ENCODE measurements at places on chromosomes 6 and 20. TPM values are rescaled to one million over a fixed set of nuclear protein-coding genes. Genes with fewer than 3 reads are reported as not detected.

- DNase-seq, result no peak
These were observed 514.1 kb downstream of the GRIK2 start for GRCh38 chr6:101907356-101908217.

- DNase-seq, result no peak
These were observed 362.1 kb upstream of the AGPAT4 start for GRCh38 chr6:161635975-161636374.

GRCh38 chr6:21899708-21900107 lies 306.2 kb downstream of the SOX4 start:
- DNase-seq, result no peak

DNA sequence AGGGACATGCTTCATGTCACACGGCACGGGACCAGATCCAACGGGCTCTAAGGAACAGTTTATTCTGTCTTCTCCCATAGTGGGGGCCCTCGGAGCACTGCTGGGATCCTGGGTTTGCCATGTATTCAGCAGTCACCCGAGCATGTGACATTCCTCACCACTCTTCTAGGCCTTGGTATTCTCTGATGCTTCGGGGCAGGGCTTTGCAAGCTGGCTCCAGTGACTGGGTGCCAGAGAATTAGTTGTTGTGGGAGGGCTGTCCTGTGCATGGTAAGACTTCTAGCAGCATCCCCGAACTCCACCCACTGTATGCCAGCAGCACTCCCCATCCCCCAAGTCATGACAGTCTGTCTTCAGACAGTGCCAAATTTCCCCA lies 5.4 kb downstream of the CCN5 start:
- DNase-seq, result no peak

DNA sequence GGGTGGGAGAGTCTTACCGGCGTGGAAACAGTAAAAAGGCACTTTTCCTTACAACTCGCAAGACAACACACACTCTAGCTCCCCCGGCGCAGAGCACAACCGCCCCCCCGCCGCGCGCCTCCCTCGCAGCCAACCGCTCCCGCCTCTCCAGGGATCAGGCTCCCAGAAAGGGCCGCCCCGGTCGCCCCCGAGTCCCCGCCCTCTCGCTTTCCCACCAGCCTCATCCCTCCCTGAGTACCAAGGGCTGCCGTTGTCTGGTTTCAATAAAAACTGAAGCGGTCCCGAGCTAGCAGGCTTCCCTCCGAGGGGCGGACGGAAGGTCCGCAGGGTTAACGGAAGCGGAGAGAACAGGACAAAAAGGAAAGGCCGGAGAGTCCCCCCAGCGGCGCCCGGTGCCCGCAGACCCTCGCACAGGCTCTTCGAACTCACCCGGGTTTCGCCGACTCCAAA lies 804 bp downstream of the ELOVL5 start:
- peak; percentile 56 for DNase-seq

- DNase-seq, result peak; percentile 26
These were observed 3.2 kb downstream of the TNFRSF6B start for GRCh38 chr20:63699466-63700198.

- DNase-seq, result no peak
These were observed 104.3 kb downstream of the AHI1 start for GRCh38 chr6:135393289-135393688.

GRCh38 chr6:113169484-113169883 lies 687.7 kb upstream of the MARCKS start:
- DNase-seq, result no peak

GRCh38 chr6:54125493-54125892 lies 14.2 kb downstream of the MLIP start:
- no peak for DNase-seq

GRCh38 chr20:23244916-23245552 lies 105.6 kb upstream of the NXT1 start:
- DNase-seq, result no peak

DNA sequence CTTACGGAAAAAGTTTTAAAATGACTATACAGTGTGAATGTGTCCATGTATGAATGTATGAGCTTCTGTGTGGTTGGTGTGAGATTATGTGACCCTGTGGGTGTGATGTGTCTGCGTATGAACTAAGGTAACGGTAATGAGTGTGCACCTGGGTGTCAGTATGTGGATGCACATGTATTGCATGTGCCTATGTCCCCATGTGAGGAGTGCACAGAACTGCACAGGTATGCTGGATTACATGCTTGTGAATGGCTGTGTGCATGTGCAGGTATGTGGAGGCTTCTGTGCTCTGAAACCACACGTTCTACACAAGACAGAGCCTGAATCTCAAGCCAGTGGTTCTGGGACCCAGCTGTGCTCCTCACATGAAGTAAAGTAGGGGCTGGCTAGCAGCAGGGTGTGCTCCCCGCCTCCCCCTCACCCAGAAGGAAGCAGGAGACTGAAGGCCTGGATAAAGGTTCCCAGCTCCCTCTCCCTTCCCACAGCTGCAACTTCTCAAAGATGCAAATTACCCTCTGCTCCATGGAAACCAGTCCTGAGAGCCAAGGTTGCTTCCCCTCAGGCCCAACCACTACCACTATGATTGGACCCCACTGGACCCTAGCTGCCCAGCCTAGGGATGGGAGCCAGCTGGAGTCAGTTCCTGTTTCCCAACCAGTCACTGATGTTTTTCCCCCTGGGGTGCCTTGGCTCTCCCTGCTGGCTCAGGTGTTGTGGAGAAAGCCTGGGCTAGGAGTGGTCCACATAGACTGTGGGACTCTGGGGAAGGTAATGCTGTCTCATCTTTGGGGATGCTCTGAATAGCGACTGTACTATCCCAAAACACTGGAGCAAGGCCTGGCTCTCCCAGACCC lies 24.8 kb upstream of the SPDEF start:
- no peak for DNase-seq

- DNase-seq, result no peak
These were observed 343.4 kb downstream of the CDC5L start for GRCh38 chr6:44730771-44731391.

- no peak for DNase-seq
These were observed 345.9 kb downstream of the CDH26 start for GRCh38 chr20:60304026-60304590.

EPPIN gene
- total RNA-seq, result not detected

TPD52L1 gene
- total RNA-seq, result 6.6 TPM

DDX43 gene
- total RNA-seq, result not detected

TNFRSF6B gene
- total RNA-seq, result 0.86 TPM

C6orf58 gene
- not detected for total RNA-seq
